Caki2 (cell line): ENCODE measurements at places on chromosomes 2 and 18. TPM values are rescaled to one million over a fixed set of nuclear protein-coding genes. Genes with fewer than 3 reads are reported as not detected.

- no peak for DNase-seq
These were observed 48.2 kb downstream of the GREB1 start for GRCh38 chr2:11581797-11582611.

DNA sequence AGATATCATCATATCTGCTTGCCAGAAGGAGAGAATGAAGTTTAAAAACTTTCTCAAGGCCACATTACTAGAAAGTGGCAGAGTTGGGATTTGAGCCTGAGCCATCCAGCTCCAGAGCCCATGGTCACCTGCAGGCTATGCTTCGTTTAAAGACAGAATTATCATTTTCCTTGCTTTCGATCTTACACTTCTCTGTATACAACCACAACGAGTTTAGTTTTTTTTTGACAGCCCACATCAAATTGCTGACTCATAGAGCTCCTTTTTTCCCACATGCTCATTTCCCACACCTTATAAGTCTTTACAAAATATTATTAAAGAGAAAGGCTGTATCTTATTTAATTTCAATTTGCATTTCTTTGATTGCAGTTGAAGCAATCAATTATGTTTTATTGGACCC is 6.5 kb downstream of the PLEK start:
- no peak for DNase-seq

DNA sequence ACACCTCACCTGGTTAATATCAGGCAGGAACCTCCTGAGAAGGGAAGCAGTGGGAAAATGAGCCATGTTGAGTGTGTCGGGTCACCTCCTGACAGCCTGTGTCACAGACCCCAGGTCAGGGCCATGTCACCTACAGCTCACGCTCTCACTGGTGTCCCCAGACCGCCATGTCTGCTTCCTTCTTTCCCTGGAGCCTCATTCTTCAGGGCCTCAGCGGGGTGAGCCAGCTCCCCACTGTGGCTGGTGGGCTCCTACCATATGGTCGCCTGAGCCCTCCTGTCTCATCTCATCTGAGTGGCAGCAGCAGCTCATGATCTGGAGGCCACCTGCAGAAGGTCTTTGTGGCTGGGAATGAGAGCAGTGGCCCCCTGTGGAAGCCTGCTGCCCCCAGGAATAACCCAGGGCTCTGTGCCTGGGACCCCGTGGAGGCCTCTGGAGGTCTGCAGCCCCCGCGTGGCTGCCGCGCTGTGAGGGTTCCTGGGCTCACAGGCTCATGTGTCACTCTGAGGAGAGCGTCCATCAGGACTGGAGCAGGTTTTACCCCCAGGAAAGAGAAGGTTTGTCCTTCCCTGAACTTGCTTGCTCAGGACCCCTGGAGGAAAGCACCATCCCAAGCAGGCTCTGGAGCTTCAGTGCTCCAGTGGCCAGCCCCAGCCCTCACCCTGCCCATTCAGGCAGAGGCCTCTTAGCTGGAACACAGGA is 56.4 kb downstream of the FAM168B start:
- no peak for DNase-seq

Gene TUBA3D
- not detected in 2 replicates for total RNA-seq

GRCh38 chr2:219405451-219405850 is 12.7 kb upstream of the DES start:
- no peak for DNase-seq

DNA sequence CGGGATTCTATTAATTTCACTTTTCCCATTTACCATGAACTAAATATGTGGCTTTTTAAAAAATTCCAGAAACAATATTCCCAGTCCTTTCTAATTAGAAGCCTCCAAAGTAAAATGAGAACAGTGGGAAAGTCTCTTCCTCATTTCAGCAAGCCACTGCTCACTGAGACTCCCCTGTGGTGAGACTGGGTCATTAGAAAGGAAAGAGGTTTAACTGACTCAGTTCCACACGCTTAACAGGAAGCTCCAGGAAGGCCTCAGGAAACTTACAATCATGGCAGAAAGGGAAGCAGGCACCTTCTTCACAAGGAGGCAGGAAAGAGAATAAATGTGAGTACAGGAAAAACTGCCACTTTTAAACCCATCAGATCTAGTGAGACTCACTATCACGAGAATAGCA is 258.9 kb upstream of the CHAC2 start:
- DNase-seq = no peak

DNA sequence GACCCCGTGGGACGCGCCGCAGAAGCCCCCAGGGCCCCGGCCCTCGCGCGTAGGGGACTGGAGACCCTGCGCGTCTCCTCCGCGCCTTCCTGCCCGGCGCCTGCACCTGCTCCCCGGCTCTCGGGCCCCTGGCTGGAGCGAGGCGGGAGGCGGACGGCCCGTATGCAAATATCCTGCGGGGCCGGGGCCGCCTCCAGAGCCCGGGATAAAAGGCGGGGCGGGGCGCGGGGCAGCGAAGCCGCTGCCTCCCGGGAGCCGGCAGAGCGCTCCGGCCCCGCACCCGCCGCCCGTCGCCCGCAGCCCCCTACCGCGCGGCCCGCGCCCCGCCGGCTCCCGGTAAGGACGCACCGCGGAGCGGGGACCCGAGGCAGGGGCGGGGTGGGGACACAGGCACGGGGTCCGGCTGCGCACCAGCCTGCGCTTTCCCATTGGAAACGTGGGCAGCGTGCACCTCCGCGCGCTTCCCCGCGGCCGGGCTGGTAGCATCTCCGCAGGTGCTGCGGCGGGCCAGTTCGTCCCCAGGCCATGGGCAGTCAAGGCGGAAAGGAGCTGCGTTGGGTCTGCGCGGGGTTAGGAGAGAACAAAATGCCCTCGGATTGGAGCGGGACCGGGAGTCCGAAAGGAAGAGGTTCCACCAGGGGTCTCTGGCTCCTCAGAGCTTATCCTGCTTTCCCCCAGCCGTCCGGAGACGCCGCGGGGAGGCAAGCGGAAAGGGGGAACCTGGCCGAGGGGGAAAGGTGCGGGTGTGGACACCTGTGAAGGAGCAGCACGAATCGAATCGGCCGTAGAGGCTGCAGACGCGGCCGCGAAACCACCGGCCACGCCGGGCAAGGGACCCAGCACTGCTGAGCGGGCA is at the start of gene ATP6V1C2:
TSS of gene ATP6V1C2 (plus strand) at position 235 of the 856 bp plus-strand sequence. CDS start 1,220 bp downstream, outside the sequence.
- peak; percentile 8 for DNase-seq

- DNase-seq = peak; percentile 15
These were observed 45.5 kb downstream of the GATA6 start for GRCh38 chr18:22214731-22215528.

DNA sequence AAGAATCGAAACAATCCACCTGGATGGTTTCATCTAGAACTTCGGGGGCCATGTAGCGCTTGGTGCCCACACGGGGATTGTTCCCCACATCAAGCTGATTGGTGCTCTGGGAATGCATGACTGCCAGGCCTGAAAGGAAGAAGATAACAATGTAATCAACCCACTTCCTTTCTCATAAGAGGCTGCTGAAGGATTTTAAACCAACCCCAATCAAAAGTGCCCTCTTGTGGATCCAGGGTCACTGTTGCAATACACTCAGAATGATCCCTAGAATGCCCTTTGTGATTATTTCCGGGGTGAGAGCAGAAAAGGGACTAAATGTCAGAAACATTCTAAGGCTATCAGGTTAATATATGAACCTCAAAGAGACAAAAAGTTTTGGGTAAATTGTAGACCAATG is 115.2 kb downstream of the ACVR1 start:
- DNase-seq = no peak

GRCh38 chr2:64063924-64064331 is 44.7 kb upstream of the VPS54 start:
- no peak for DNase-seq

- peak; percentile 46 for DNase-seq
These were observed 136.8 kb downstream of the NEDD4L start for GRCh38 chr18:58180738-58181353.

Gene CIB4
- not detected in 2 replicates for total RNA-seq

DNA sequence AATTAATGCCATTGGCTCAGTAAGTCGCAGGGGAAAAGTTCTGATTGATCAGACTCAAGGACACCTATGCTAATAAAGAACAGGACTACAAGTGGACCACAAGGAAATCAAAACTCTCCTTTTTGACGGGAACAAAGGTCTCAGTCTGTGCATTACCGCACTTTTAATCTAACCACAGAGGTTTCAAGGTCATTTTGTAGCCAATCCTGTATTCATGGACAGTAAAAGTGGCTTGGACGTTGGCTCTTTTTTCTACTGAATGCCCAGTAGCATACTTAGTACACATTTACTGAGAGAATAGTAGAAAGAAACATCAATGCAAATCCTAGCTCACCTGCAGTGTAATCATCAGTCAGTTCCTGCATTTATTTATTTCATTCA is 471.9 kb downstream of the PID1 start:
- no peak for DNase-seq

GRCh38 chr18:58604311-58604710 is 24.6 kb downstream of the ALPK2 start:
- peak; percentile 44 for DNase-seq

Gene ANKRD53
- not detected in 2 replicates for total RNA-seq

GRCh38 chr2:85506768-85507181 is 32.2 kb upstream of the MAT2A start:
- DNase-seq = no peak
